Activated T-helper 1 cell treated with anti-CD3 and anti-CD28 coated beads, Interleukin-12 subunit alpha, Interleukin-12 subunit beta, Interleukin-2, Interleukin-4 antibody, amounts not matched to agents 30 ng/mL and 10 ng/mL and 1 ng/mL, durations not matched to agents 14 hours and 24 hours and 36 hours (primary cell): ENCODE measurements at places on chromosomes 13 and 19.

DNA sequence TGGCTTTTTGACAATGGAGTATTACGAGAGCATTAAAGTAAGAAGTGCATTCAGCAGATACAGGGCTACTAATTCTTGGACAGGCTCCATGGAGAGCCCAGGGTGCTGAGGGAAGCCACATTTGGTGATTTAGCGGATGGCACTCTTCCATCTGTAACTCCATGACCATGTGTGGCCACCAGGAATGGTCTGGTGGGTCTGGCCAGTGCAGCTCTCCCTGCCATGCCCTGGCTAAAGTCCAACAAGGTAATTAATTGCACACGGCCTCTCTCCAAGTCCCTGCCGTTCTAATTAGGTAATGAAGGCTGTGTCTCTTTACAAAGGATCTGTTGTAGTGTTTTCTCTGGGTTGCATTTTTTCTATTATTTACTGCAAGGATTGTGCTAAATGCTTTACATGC lies 4.3 kb upstream of the ZFR2 start:
- H3K4me1 ChIP-seq = no peaks in the 10 kb centered on the region
- no peak overlapping the region for H3K27ac ChIP-seq
- H3K27me3 ChIP-seq = peaks cover 15% of the 10 kb centered on the region
- no peak overlapping the region for H3K4me3 ChIP-seq
- H3K36me3 ChIP-seq = no peaks in the 10 kb centered on the region
- no peak for DNase-seq

GRCh38 chr19:28305513-28305912 lies 907.4 kb downstream of the UQCRFS1 start:
- no peak for DNase-seq
- H3K4me3 ChIP-seq = no peak overlapping the region

GRCh38 chr13:94607056-94607455 lies 5.4 kb downstream of the GPR180 start:
- H3K4me1 ChIP-seq = peaks cover 29% of the 10 kb centered on the region
- H3K4me3 ChIP-seq = no peak overlapping the region
- no peak overlapping the region for H3K27ac ChIP-seq
- no peaks in the 10 kb centered on the region for H3K27me3 ChIP-seq
- no peak for DNase-seq
- H3K36me3 ChIP-seq = peaks cover 32% of the 10 kb centered on the region

GRCh38 chr13:112626761-112627160 lies 38.8 kb upstream of the TUBGCP3 start:
- no peak overlapping the region for H3K4me3 ChIP-seq
- DNase-seq = no peak
- no peaks in the 10 kb centered on the region for H3K4me1 ChIP-seq
- H3K27me3 ChIP-seq = peaks cover 3% of the 10 kb centered on the region
- H3K36me3 ChIP-seq = no peaks in the 10 kb centered on the region

GRCh38 chr19:5131031-5131505 lies 162.2 kb downstream of the KDM4B start:
- no peak for DNase-seq
- peaks cover 3% of the 10 kb centered on the region for H3K36me3 ChIP-seq
- H3K4me1 ChIP-seq = peaks cover 10% of the 10 kb centered on the region
- H3K4me3 ChIP-seq = no peak overlapping the region
- H3K27me3 ChIP-seq = no peaks in the 10 kb centered on the region
- H3K27ac ChIP-seq = no peak overlapping the region

DNA sequence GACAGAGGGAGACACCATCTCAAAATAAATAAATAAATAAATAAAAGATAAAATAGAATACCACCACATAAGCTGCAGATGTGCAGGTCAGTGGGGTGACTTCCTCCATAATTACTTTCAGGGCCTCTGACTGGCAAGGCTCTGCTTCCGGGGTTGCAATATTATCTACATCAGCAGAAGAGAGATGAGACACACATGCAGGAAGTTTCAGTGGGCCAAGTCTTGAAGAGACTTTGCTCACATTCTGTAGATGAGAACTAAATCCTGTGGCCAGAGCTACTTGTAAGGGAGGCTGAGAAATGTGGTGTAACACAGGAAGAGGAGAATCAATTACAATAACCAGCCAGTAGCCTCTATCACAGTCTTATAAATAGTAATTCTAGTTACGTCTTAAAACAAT lies 89.9 kb upstream of the MAB21L1 start:
- no peaks in the 10 kb centered on the region for H3K27me3 ChIP-seq
- no peak overlapping the region for H3K27ac ChIP-seq
- no peaks in the 10 kb centered on the region for H3K4me1 ChIP-seq
- no peaks in the 10 kb centered on the region for H3K36me3 ChIP-seq

DNA sequence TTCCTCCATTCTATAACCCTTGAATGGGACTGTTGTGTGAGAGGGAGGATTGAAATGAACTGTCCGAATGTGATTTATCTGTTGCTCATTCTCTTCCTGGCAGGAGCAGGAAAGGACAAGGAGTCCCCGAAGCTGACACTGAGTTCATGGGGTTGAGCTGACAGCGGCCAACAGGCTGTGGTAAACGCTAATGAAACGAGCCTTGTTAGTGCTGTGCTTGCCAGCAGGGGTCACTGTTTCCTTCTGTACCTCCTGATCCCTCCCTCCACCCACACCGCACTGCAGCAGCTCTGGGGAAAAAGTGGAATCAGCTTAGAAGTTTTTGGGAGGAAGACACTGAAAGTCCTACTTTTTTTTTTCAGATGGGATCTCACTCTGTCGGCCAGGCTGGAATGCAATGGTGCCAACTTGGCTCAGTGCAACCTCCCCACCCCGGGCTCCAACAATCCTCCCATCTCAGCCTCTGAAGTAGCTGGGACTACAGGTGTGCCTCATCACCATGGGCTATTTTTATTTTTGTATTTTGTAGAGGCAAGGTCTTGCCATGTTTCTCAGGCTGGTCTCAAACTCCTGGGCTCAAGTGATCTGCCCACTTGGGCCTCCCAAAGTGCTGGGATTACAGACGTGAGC lies 6.7 kb upstream of the ZNF761 start:
- peaks cover 5% of the 10 kb centered on the region for H3K4me1 ChIP-seq
- no peak overlapping the region for H3K4me3 ChIP-seq
- DNase-seq = peak; percentile 46
- H3K36me3 ChIP-seq = no peaks in the 10 kb centered on the region
- no peak overlapping the region for H3K27ac ChIP-seq

GRCh38 chr19:13840305-13841085 lies 36.4 kb upstream of the NANOS3 start:
- H3K4me3 ChIP-seq = peak overlapping the region; percentile 93
- no peak for DNase-seq

- no peak overlapping the region for H3K4me3 ChIP-seq
- DNase-seq = no peak
- no peaks in the 10 kb centered on the region for H3K27me3 ChIP-seq
- H3K27ac ChIP-seq = peak overlapping the region; percentile 82
- H3K36me3 ChIP-seq = peaks cover 70% of the 10 kb centered on the region
Measured at GRCh38 chr19:3161453-3161852, 17.1 kb upstream of the S1PR4 start.

GRCh38 chr19:38707512-38708114 lies 36.7 kb downstream of the CAPN12 start:
- H3K4me1 ChIP-seq = no peaks in the 10 kb centered on the region
- H3K27me3 ChIP-seq = peaks cover 2% of the 10 kb centered on the region
- H3K36me3 ChIP-seq = peaks cover 41% of the 10 kb centered on the region
- no peak for DNase-seq
- H3K27ac ChIP-seq = no peak overlapping the region

GRCh38 chr13:99133230-99133629 lies 67.4 kb upstream of the UBAC2 start:
- H3K4me3 ChIP-seq = no peak overlapping the region
- peaks cover 10% of the 10 kb centered on the region for H3K27me3 ChIP-seq
- H3K27ac ChIP-seq = no peak overlapping the region
- no peaks in the 10 kb centered on the region for H3K4me1 ChIP-seq

DNA sequence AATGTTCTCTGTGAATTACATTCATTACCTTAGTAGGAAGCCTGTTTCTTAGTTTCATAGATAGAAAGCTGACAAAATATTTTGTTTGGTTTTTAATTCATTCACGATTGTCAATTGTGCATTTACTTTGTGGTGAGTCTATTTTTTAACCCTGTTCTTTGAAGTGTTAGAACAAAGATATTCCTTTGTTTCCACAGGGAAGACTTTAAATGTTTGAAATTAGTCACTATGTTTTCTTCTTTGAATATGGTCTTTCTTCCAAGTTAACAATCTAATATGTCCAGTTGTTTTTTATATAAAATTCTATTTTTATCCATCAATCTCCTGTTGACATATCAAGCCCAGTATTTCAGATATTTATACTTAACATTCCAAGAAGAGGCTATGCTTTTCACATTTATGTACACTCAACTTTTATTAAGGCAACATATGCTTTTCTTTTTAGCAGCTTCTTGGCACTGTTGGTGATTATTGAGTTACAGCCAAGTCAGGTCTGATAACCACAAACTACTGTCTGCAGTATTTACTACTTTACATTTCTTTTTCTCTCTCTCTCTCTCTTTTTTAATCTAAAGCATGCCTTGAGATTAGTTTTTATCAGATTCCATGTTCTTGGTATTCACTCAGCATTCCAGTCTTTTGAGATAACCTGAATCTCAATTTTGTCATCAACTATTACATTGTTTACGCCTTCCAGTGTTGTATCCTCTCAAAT lies 812.8 kb upstream of the SLC10A2 start:
- no peaks in the 10 kb centered on the region for H3K4me1 ChIP-seq
- H3K36me3 ChIP-seq = no peaks in the 10 kb centered on the region
- H3K27ac ChIP-seq = no peak overlapping the region
- no peak for DNase-seq

- no peaks in the 10 kb centered on the region for H3K4me1 ChIP-seq
- H3K36me3 ChIP-seq = no peaks in the 10 kb centered on the region
- H3K27ac ChIP-seq = no peak overlapping the region
- H3K4me3 ChIP-seq = no peak overlapping the region
- no peak for DNase-seq
Measured at GRCh38 chr19:13652810-13653590, 111.3 kb upstream of the MRI1 start.

- H3K27ac ChIP-seq = no peak overlapping the region
- H3K27me3 ChIP-seq = no peaks in the 10 kb centered on the region
- H3K36me3 ChIP-seq = no peaks in the 10 kb centered on the region
- no peak overlapping the region for H3K4me3 ChIP-seq
- no peaks in the 10 kb centered on the region for H3K4me1 ChIP-seq
- no peak for DNase-seq
Measured at GRCh38 chr19:6032827-6033226, 54.9 kb upstream of the RANBP3 start.

GRCh38 chr19:23665651-23666410 lies 21.2 kb downstream of the ZNF675 start:
- H3K4me3 ChIP-seq = no peak overlapping the region
- H3K36me3 ChIP-seq = peaks cover 78% of the 10 kb centered on the region
- H3K27ac ChIP-seq = no peak overlapping the region
- no peak for DNase-seq
- H3K27me3 ChIP-seq = no peaks in the 10 kb centered on the region

DNA sequence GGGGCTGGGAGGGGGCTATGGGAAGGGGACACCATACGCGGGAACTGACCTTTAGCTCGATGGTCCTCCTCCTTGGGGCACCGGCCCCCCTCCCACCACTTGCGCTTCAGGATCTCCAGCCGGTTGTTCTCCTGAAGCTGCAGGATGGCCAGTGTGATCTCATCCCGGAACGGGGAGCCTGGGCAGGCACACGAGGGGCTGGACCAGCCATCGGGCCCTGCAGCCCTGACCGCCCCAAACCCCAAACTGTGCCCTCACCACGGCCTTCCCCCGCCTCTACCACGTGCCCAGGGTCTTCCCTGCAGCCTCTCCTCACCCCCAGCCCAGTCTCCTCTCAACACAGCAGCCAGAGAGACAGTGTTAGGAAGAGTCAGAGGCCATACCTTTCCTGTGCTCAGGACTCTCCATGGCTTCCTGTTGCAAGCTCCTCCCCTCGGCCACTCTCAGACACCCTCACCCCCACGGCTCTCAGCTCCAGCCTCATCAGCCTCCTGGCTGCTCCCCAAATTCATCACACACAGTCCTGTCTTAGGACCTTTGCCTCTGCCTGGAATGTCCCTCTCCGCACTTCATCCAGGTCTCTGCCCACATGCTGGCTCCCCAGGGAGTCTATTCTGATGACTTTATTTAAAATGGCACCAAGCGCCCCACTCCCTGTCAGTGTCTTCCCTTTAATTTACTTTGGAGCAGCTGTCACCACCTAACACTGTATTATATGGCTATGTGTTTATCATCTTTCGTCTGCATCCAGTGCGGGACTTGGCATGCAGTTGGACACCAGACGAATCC lies 9.7 kb upstream of the ATP1A3 start:
- H3K27ac ChIP-seq = no peak overlapping the region
- H3K27me3 ChIP-seq = peaks cover 24% of the 10 kb centered on the region
- peaks cover 3% of the 10 kb centered on the region for H3K36me3 ChIP-seq
- no peaks in the 10 kb centered on the region for H3K4me1 ChIP-seq
- DNase-seq = no peak

- H3K27me3 ChIP-seq = peaks cover 12% of the 10 kb centered on the region
- peaks cover 4% of the 10 kb centered on the region for H3K4me1 ChIP-seq
- H3K4me3 ChIP-seq = no peak overlapping the region
- no peak for DNase-seq
- no peak overlapping the region for H3K27ac ChIP-seq
Measured at GRCh38 chr13:19618977-19619376, 14.5 kb upstream of the MPHOSPH8 start.

DNA sequence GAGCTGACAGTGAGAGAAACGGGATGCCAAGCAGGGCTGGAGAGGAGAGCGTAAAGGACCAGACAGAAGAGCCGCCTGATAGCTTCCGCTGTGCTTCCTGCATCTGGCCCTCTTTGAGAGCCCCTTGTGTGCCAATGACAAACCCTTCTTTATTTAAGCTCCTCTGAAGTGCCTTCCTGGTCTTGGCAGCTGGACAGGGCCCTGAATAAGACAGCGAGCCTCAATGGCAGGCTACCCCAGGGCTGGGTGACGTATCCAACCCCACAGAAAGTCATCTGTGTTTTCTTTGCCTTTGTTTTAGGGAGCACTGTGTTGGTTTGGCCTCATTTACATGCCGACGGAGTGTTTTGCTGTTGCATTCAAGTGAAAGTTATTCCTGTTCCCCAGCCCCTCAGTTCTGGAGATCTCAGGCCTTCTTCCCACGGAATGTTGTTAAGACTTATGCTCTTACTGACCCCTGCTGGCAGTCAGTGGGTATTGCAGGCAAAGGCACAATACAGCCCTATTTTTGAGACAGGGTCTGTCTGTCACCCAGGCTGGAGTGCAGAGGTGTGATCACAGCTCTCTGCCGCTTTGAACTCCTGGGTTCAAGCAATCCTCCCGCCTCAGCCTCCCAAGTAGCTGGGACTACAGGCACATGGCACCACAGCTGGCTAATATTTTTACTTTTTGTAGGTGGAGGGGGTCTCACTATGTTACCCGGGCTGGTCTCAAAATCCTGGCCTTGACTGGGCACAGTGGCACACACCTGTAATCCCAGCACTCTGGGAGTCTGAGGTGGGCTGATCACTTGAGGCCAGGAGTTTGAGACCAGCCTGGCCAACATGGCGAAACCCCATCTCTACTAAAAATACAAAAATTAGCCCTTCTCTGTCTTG lies 16.8 kb downstream of the CCL25 start:
- H3K4me3 ChIP-seq = no peak overlapping the region
- H3K36me3 ChIP-seq = no peaks in the 10 kb centered on the region
- no peaks in the 10 kb centered on the region for H3K27me3 ChIP-seq
- DNase-seq = no peak
- no peak overlapping the region for H3K27ac ChIP-seq

- H3K4me3 ChIP-seq = no peak overlapping the region
- no peak for DNase-seq
- H3K27me3 ChIP-seq = no peaks in the 10 kb centered on the region
Measured at GRCh38 chr13:84279166-84279565, 396.9 kb upstream of the SLITRK1 start.
